ENCODE measurements at places on chromosomes 3 and 15.

GRCh38 chr3:37810848-37811247, 50.8 kb upstream of the CTDSPL start:
- DNase-seq = no peak

GRCh38 chr15:51706291-51706690, 25.0 kb downstream of the SCG3 start:
- DNase-seq = no peak

- peak; percentile 70 for DNase-seq
These were observed at the start of gene ULK3 for GRCh38 chr15:74842581-74843444. TSS of gene ULK3 (minus strand) at chr15:74843156. CDS start at chr15:74843105, 51 bp downstream.

DNA sequence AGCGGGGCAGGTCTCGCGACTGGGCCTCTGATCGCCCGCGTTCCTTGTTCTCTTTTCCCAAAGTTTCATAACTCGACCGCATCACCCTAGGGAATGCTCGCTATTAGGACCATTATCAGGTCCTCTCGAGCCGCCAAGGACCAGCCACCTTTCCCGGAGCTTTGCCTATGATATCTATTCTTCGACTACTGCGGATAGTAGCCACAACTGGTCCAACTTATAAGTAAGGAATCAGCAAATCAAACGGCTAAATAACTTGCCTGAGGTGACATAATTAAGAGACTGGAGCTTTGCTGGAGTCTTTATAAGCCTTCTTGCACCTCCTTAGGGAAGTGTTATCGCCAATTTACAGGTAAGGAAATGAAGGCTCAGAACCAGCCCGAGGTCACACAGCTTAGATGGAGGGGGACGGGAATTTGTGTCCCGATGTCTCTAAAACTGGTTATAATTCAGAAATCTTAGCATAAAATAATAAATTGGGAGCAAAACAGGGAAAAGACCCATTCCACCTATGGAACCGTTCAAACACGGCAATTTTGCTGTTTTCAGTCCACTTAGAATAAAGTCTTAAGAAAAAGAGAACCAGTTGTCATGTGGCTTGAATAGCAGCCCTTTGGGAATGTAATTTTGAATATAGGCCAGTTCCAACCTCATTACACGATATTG, 479 bp upstream of the PLD1 start:
- no peak for DNase-seq

DNA sequence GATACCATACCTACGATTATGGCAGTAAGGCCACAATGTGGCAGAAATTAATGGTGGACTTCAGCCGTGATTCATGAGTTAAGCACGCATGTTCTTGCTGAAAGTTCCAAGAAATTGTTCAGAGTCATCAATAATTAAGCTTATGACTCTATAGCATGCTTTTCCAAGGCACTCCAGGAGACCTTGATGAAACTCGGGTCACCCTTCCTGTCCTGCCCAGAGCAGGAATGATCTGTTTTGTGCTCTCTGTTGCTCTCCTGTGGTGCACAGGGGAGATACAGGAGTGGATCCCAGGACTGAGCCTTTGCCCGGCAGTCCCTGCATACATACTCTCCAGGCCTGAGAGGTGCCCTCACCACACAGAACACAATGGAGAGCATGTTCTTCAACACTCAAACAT, 141.6 kb upstream of the SLC2A2 start:
- DNase-seq = no peak
